Neural progenitor cell (in vitro differentiated cells): ENCODE measurements at places on chromosomes 3 and 15.
A peak's percentile ranks its signal among the peaks of the same experiment; 100 is the strongest.

DNA sequence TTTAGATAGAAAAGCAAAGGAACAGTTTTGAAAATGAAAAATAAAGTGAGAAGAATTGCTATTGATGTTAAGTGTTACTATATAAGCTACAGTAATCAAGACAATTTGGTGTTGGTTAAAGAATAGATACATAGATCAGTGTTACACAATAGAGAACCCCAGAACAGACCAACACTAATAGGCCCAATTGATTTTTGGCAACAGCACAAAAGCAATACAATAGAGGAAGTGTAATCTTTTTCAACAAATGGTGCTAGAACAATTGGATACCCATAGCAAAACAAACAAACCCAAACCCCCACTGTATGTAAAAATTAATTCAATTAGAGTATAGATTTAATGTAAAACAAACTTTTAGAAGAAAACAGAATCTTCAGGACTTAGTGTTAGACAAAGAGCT, 61.8 kb downstream of the ATP11B start:
- DNase-seq = no peak

- no peak for DNase-seq
These were observed 16.2 kb downstream of the IGDCC4 start for GRCh38 chr15:65406424-65407000.

DNA sequence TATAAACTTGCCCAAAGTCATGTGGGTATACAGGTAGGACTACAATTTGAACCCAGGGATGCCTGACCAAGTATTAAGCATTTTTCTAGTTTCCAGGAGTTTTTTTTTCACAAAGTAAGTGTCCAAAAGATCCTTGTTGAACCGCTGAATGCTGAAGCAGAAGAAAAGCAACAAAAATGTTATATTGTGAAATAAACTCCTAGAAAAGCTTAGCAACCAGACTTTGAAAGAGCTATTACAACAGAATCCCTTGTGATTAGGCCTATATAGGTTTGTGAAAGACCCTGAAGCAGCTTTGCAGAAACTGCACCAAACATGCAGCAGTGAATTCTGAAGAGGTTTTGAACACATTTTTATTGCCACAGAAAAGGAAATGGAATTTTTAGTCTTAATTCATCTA, 236.8 kb downstream of the TUSC7 start:
- no peak for DNase-seq

- no peak for DNase-seq
These were observed 8.4 kb downstream of the TTC21A start for GRCh38 chr3:39115870-39116269.

GRCh38 chr3:82055792-82056191, 294.3 kb upstream of the GBE1 start:
- DNase-seq = no peak

- no peak for DNase-seq
These were observed 551.2 kb downstream of the MECOM start for GRCh38 chr3:169112153-169112892.

GRCh38 chr3:94416768-94417167, 353.9 kb downstream of the NSUN3 start:
- DNase-seq = no peak

DNA sequence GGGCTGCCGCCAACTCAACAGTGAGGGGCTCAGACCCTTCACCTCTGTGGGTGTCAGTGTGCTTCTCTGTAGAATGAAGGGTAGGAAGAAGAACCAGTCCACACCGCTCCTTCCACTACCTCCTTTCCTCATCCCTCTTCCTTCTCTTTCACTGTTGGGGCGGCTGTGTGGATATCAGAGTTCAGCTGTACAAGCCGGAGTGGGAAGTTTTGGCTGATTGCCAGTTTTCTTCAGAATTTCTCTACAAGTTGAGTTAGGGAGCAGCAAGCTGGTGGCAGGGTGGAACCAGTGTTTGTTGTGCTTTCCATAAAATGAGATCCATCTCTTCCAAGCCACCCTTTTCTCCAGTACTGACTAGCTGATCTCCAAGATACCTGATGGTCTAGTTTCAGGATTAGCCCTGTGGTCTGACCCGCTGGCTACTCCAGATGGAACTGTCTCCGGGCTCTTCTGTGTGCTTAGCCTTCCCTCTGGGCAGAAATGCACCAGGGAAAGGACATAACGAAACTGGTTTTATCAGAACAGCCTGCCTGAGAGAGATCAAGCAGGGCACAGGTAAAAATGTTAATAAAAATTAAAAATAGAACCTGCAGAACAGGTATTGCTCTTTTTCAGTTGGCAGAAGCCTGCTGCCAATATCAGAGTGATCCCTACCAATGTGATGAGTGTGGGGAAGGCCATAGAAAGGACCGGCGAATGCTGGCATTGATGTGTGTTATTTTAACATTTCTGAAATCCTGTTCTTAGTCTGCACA, 169.9 kb upstream of the TSC22D2 start:
- no peak for DNase-seq

- no peak for DNase-seq
These were observed 192.3 kb downstream of the PLCL2 start for GRCh38 chr3:17076940-17077605.

GRCh38 chr3:76565496-76566210, 474.2 kb upstream of the ROBO2 start:
- no peak for DNase-seq

- no peak for DNase-seq
These were observed 21.2 kb upstream of the SHC4 start for GRCh38 chr15:48984811-48985352.

DNA sequence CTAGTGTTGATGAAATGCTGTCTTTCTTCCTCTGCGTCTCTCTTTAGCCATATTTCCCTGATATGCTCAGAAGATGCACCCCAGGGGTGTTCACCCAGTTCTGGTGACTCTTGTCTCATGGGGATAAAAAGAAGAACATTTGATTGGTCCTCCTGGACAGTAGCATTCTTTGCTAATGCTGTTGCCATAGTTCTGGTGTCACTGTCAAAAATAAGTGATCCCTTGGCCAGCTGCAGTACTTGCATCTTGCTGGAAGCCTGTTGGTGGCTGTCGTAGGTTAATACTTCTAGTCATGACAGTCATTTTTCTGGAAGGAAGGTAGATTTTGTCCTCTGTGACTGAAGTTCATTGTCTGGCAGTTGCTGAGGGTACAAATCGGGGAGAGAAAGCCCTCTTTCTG, 124.5 kb downstream of the UNC13C start:
- no peak for DNase-seq

DNA sequence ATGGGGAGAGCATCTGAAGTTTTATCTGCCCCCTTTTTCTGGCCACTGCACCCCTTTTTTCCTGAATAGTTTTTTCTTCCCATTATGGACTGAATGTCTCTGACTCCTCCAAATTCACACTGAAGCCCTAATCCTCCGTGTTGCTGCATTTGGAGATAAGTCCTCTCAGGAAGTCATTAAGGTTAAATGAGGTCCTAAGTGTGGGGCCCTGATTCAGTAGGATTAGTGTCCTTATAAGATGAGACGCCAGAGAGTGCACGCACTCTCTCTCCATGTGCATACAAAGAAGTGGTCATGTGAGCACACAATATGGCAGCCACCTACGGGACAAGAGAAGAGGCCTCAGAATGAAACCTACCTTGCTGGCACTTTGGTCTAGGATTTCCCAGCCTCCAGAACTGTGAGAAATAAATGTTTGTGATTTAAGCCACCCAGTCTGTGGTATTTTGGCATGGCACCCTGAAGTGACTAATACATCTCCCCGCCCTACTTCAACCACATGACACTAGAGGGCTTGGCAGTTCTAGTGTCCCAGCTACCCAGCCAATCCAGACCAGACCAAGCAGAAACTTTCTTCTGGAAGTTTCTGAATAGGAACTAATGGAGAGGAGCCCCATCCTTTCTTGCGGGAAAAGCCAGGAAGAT, 191.3 kb downstream of the PDE8A start:
- no peak for DNase-seq

- no peak for DNase-seq
These were observed 660.1 kb upstream of the SGO1 start for GRCh38 chr3:20846066-20846465.

GRCh38 chr3:191123946-191124345, 75.1 kb upstream of the OSTN start:
- no peak for DNase-seq

- no peak for DNase-seq
These were observed 145.1 kb downstream of the CDIN1 start for GRCh38 chr15:36724493-36724892.

GRCh38 chr3:72368331-72368975, 479.8 kb downstream of the SHQ1 start:
- no peak for DNase-seq

GRCh38 chr3:100682056-100682853, 27.0 kb upstream of the TFG start:
- no peak for DNase-seq

DNA sequence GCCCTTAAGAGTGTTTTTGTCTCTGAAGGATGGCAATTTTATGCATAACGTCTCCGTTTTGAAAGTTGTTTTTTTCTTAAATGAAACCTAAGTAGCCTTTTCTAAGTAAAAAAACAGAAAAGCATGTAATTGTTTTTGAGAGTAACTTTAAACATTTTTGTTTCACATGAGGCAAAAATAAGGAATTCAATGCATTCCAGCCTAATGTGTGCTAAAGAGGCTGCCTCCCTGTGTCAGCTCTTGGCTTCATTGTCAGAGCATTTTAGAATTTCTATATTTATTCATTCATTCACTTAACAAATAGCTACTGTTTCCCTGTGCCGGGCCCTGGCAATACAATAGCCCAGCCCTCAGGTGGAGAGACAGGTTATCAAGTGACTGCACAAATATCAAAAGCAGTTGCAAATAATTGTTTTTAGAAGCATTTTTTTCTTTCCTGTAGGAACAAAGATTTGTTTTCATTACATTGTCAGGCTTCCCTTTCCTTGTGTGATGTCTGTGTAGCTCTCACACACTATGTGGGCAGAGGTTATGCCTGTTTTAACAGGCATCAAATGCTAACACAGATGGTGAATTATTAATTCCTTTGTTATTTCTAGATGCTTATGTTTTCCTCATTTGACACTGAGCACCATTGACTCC, 81.9 kb downstream of the CCK start:
- DNase-seq = no peak

DNA sequence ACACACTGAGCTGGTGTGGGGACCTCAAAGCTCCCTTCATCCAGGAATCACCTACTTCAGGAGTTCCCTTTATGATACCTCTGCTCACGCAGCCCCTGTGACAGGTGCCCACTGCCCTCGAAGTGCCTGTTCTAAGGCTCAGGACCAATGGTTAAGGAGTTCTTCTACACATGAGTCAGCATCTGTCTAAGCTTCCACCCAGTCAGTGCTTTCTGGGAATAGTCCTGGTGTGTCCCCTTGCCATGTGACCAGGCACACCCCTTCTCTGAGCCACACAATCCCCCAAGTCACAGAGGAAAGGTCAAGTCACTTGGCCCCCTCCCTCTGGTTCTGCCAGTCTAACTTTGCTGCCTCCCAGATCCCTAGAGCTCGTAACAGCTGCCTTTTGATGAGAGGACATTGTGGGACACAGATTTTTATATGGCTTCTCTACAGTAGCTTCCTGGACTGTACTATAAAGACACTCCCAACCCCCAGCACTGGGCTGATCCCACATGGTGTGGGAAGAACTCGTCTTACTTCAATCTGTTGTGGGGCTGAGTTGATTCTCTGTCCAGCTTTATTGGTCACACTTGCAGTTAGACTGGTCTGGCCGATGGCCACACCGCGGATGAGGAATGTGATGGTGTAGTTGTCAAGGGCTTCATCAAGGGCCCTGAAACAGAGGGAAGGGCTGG, 78.8 kb downstream of the NUP210 start:
- DNase-seq = no peak

DNA sequence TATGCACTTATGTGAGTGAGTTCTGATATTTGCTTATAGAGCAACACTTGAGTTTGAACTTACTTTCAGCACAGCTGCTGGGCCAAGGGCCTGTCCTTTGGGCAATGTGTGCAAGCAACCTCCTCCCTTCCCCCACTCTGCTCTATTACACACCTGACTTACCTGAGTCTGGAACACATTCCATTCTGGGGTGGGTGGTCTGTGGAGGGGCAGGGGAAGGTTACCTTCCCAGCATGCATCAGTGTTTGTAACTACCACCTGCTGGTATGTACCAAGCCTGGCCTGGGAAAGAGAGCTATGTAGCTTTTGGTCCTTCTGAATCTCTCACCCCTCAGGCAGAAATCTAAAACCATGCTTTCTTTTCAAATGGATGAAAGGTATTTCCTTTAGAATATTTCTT, 103.0 kb downstream of the ISL2 start:
- DNase-seq = no peak

- no peak for DNase-seq
These were observed 363.6 kb upstream of the CCDC54 start for GRCh38 chr3:107013641-107014040.

- DNase-seq = peak; percentile 92
These were observed 97.3 kb downstream of the NPAP1 start for GRCh38 chr15:24772686-24773373.
